Muscle of arm (tissue), 14 donors: ENCODE measurements at places on chromosomes 6 and 20.

- no peak for DNase-seq
These were observed 198.1 kb upstream of the UST start for GRCh38 chr6:148548749-148549140.

GRCh38 chr6:152457949-152458624, 179.1 kb downstream of the SYNE1 start:
- no peak for DNase-seq

GRCh38 chr20:33685328-33686099, 671 bp downstream of the E2F1 start:
- DNase-seq, result peak; percentile 48

DNA sequence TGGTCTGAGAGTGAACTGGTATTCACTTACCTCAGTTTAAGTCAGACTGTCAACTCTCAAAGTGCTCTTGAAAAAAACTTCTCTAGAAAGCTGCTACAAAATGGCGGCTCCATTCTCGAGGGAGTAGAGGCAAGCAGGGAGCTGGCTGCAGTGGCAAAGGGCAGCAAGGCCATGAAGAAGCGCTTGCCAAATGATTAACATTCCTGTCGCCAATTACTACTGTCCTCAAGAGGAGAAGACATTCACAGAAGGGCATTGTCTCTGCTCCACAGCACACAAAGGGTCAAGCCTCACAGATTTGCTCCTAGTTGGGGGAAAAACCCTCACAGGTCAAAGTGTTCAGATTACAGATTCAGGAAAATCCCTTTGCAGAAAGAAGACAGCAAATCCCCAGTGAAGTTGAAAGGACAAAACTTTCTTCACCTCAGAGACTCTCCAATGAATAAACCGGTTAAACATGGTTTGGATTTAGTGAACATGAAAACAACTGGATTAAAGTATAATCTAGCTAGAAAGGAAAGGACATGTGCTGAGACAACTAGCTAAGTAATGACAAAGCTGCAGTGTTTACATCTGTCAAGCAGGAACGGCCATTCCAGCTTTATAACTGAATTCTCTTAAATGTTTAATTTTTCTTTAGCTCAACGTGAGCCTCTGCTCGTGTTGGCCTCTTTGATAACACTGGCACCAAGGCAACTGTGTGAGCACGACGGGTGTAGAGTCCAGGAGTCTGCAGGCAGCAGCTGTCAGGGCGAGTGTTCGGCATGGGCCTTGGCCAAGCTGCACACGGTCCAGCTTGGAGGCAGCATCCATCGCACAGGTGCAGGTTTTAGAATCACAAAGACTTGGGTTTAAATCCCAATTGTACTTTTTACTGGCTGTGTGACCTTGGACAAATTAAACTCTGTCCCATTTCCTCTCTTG, 37.6 kb downstream of the NR2E1 start:
- peak; percentile 2 for DNase-seq

DNA sequence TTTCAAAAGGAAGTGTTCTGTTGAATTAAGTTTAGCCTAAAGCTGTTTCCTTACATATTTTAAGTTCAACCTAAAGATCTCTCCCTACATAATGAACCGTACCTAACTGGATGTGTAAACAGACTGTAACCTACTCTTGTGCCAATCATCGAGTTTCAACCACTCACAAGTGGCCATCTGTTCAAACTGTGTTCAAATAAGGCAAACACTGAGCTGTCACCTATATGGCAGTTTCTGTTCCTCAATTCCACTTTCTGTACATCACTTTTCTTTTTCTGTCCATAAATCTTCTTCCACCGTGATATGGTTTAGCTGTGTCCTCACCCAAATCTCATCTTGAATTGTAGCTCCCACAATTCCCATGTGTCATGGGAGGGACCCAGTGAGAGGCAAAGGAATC, 428.6 kb downstream of the HACE1 start:
- DNase-seq, result no peak

- DNase-seq, result no peak
These were observed 1.6 kb upstream of the SLC32A1 start for GRCh38 chr20:38722683-38723016.

- DNase-seq, result peak; percentile 58
These were observed 73.6 kb downstream of the SLX4IP start for GRCh38 chr20:10508468-10509251.

DNA sequence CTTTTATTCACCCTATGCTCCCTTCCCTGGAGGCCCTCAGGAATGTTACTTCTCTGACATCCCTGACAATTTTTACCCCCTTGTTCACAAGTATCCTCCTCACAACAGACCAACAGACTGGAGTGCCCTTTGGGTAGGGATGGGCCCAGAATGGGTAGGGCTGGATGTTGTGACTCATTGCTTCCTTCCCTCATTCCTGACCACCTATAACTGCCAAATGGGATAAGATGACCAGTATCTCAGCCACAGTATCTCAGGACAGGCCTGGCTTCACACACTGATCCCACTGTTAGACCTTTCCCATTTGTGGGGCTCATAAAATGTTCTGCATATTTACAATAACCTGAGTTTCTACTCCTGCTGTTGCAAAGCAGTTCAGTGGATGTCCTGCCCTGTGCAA, 223.0 kb upstream of the LRFN2 start:
- no peak for DNase-seq

DNA sequence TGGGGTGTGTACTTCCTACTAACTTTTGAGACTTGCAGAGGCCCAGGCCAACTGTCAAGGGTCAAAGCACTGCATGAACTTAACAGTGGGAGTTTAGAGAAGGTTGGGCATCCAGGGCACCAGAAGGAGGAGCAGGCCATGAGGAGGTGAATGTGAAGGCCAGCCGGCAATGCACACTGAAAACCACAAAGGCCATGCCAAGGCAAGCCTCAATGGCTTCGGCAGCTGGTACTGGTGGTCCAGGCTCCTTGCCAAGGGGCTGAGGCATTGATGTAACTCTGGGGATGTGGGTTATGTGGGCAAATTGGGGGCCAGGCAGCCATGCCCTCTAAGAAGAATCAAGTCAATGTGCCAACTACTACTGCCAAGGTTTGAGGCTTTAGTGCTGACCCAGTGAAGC, 222.4 kb downstream of the UNC5CL start:
- no peak for DNase-seq

- DNase-seq, result no peak
These were observed 105.0 kb downstream of the PPP1R14C start for GRCh38 chr6:150247803-150248202.

DNA sequence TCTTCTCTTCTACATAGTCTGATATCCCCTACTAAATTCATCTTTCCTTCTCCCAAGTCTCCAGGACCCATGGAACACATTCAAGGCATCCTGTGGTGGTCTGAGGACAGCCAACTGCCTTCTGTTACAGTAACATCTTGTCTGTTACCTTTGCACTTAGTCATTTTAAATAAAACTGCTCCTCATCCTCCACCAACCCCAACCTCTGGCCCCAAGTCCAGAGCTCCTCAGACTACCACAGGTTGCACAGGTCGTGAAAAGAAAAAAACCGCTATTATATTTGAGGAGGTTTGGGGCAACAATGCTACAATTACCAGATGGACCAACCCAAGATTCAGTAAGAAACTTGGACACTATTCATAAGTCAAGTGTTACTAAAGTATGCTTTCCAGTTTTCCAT, 49.9 kb downstream of the MAN1A1 start:
- DNase-seq, result no peak

GRCh38 chr20:1569415-1569881, 11.9 kb upstream of the SIRPD start:
- no peak for DNase-seq

- DNase-seq, result no peak
These were observed 126.4 kb downstream of the OPRM1 start for GRCh38 chr6:154165478-154165877.

GRCh38 chr6:166715065-166715464, 88.0 kb upstream of the RPS6KA2 start:
- no peak for DNase-seq

DNA sequence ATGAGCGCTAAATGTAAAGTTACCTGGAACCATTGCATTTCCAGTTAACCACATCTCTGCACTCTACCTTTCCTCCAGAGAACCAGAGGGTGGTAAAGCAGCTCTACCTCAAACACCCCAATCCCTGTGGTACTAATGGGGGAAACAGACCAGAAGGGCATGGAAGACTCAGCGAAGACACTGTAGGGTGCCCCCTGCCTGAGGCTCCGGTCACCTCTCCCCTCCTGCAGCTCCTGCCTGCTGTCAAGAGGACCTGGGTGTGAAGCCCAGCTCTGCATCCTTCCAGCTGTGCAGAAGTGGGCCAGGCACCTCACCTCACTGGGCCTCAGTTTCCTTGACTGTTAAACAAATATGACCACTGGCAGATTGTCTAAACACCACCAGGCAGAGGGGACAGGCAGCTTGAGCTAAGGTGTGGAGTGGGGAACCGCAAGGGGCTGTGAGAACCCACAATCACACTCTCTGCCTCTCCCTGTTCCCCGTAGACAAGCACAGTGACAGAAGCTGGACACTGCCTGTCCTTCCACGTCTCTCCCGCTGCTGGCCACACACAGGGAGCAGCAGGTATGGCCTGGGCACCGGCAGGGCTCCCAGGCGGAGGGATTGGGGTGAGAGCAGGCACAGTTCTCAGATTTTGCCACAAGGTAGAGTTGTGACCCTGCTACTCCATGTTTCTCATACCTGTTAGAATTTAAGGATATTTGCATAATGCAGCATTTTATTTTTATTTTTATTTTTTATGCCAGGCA, 9.1 kb upstream of the BPIFA2 start:
- DNase-seq, result no peak

DNA sequence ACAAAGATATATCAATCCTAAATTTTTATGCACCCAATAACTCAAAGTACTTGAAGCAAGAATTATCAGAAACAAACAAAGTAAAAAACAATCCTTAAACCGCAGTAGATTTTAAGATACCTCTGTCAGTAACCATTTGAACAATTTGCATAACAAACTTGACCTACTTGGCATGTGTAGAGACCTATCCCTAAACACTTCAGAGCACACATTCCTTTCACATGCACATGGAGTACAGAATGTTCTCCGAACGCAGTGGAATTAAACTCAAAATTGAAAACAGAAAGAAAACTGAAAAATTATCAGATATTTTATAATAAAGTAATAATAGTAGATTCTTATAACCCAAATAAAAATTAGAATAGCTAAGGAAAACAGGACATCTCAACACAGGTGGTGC, 162.6 kb upstream of the THBS2 start:
- DNase-seq, result no peak

GRCh38 chr6:7691675-7692452, 34.0 kb upstream of the BMP6 start:
- no peak for DNase-seq

DNA sequence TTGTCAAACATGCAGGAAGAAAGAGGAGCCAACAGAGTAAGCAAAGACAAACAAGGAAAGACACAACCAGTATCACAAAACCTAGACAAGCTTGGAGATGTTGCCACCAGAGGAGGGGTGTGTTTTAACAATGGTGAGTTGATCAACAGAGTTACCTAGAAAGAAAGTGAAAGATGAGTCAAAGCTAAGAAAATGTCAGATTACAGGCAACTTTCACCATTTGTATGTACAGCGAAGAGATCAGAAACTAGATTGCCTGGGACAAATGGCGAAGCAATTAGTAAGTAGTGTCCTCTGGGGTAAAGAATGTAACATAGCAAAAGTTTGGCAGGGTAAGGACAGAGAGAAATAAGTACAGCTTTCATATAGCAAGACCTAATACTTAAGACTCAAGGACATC, 51.6 kb upstream of the POU3F2 start:
- no peak for DNase-seq

DNA sequence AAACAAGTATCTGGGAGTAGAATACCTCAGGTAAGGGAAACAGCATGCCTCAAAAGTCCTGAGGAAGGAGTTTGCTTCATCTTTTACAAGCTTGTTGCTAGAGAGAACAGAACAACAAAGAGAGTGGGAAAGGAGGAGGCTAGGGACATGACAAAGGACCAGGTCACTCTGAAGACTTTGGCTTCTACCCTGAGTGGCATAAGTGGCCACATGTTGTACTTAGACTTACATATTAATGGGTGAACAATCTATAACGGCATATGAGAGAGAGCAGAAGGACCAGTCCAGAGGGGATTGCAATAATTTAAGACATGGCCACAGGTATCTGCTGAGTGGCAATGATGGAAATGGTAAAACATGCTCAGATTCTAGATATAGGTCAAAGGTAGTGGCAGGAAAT, 668.3 kb upstream of the ADGRB3 start:
- no peak for DNase-seq

DNA sequence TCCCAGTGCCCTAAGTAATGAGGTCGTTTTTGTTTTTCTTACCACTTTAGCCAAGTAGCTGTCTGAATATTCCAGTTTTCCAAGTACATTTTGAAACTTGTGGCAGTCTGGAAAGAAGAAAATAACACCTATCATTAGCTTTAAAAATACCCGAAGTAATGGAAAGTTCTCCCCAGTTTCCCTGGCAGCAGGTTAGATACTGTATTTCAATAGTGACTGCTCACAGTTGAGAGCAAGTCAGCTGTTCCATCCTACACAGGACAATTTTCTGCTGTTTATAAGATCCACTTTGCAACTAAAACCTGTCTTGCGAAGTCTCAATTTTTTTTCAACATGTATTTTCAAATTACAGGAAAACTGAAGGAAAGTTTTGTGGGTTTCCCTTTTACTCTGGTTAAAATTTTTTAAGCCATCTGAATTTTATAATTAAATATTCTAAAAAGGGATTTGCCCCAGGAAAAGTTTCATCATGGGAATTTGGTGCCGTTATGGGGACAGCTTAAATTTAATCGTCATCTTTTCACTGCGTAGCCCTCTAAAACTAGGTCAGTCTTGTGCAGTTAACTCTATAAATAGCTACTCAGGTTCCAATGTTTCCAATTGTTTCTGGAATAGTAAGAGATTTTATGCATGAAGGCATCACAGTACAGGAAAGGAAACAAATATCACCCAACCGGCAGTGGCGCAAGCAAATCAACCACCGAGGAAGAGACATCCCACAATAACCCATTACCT, 96.9 kb downstream of the MBOAT1 start:
- peak; percentile 50 for DNase-seq

GRCh38 chr6:54248994-54249393, 59.2 kb upstream of the TINAG start:
- DNase-seq, result no peak

GRCh38 chr6:6407071-6407741, 86.7 kb upstream of the F13A1 start:
- peak; percentile 43 for DNase-seq

DNA sequence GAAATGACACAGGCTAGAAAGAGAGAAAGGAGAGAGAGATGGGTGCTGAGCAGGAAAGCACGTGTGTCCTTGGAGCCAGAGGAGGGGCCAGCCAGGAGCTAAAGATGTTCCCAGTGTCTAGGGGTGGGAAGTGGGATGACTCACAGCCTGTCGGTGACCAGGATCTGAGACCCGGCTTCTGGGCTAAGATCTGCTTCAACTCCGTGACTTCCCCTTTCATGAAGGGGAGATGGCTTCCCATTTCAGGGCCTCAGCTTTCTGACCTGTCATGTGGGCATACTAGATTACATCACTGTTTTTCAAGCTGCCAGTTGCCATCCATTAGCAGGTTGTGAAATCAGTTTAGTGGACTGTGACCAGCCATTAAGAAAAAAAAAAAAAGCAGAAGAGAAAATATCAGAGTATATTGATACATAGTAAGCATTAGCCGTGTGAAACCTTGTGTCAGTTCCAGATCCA, 5.4 kb downstream of the TGM3 start:
- DNase-seq, result peak; percentile 22
